Amniotic stem cell (primary cell): ENCODE measurements at places on chromosomes 7 and 10.

DNA sequence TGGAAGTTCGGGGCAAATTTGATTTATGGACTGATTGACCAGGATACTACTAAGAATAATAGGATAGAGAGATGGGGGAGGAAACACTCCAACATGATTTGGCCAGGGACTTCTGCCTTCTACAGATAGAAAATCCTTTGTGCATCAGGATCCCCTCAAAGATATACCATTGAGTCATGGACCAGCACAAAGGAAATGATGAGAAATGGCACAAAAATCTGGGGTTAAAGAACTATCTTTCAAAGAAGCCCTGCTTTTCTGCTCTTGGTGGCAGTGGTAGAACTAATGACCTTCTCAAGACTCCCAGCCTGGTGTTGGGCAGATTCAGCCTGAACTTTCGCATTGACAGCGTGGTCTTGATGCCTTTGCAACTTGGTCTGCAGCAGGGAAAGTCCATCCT is 27.6 kb upstream of the LAMB1 start:
- no peak for DNase-seq

GRCh38 chr10:47364911-47365310 is 16.7 kb downstream of the RBP3 start:
- no peak for DNase-seq

DNA sequence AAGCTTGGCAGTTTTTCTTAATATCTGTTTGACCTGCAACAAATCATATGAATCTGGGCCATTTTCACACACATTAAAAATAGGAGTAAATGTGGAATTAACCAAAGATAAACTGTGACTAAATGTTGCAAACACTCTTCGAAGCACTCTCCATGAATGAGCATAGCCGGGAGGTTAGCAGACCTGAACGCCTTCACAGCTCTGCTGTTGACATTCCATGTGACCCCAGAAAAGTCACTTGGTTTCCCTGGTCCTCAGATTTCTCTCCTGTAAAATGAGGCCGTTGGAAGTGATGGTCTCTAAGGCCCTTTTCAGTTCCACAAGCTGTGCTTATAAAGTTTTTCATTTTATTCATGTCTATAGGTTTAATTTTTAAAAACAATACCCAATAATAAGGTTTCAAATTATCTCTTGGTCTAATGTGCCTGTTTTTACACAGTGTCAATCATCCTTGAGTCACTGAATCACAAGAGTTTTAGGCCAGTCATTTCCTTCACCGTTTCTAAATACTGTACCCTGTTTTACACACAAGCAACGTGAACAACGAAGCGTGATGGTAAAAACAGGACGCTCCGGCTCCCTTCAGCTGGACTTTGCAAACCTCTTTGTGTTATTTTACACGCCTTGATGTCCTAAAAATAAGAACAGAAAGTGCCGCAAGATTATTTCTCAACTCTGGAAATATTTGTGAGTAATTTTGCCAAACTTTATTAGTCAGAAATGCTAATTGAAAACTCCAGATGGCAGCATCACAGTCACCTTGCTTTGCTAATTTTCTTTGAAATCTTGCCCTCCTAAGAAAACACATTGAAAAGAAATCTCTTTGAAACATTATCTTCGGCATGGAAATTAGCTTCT is 38.6 kb upstream of the MET start:
- no peak for DNase-seq

DNA sequence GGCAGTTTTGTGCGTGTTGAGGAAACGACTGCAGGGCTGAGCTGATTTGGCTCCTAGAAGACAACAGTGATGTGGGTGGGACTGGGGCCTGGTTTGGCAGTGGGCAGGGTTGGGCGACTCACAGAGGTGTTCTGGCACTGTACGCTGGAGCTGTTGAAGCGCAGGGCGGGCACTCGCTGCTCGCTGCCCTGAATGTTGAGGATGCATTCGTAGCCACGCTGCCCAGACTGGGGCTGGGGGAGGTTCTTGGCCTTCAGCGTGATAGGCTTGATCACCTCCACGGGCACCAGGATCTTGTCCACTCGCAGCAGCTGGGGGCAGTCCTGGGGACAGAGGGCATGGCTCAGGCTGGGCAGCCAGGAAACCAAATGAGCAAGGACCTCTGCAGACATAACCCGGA is 365.4 kb downstream of the PLXNA4 start:
- no peak for DNase-seq

GRCh38 chr7:153503093-153503492 is 549.1 kb upstream of the DPP6 start:
- DNase-seq = no peak

DNA sequence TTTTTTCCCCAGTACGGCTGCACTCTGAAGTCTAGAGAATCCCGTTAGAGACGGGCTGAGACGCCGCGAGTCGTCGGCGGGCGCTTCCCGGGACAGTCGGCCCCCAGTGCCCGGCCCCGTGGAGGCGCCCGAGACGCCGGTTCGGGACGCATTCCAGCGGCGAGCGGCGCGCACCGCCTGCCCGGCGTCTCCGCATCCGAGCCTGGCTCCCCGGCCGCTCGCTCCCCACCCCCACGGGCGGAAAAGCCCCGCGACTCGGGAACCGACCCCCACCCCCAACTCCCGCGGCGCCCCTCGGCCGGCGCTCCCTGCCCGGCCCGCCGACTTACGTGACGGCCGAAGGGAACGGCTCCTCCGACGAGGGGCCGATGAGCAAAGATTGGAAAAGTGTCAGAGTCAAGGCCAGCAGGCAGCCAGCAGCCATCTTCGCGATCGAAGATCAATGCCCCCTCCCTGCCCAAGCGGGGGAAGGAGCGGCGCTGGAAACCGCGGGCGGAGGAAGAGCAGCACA is 486 bp downstream of the CACNA2D1 start:
- no peak for DNase-seq

DNA sequence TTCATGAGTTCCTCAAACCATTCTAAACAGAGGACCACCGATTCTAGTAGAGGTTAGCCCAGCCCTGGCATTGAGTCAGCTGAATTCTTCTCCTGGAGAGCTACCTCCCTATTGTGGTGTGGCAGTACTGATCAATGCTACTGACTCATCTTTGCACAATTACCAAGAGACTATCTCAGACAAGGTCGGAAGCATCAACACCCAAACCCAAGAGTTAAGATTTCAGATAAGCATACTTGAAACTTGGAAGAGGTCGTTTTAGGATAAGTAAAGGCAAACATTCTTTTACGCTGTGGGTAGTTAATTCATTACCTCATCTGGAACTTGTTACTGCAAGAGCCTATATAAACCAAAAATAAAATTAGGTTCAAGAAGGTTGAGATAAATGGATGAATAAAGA is 154.6 kb upstream of the NRBF2 start:
- no peak for DNase-seq

GRCh38 chr10:131536676-131537075 is 225.2 kb upstream of the TCERG1L start:
- no peak for DNase-seq

- peak; percentile 41 for DNase-seq
These were observed 89.0 kb downstream of the JMJD1C start for GRCh38 chr10:63376560-63377304.

- no peak for DNase-seq
These were observed 150.2 kb downstream of the RAB11FIP2 start for GRCh38 chr10:117896517-117896916.

DNA sequence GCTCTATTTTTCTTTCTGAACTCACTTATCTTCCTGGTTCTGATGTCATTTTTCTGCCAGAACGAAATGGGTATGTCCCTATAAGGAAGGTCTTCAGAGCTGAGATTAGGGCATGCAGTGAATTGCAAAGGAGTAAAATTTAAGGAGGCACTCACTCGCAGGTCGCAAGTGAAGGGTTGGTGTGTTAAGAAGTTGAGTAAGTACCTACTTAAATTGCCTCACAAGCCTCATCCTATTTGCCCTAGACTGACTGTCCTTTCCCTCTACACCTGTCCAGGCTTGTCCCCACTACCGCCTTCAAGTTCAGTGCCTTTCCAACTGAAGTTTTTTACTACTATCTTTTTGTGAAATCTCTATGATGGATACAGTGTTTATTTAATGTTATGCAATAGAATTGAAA is 191.5 kb downstream of the AHR start:
- no peak for DNase-seq

DNA sequence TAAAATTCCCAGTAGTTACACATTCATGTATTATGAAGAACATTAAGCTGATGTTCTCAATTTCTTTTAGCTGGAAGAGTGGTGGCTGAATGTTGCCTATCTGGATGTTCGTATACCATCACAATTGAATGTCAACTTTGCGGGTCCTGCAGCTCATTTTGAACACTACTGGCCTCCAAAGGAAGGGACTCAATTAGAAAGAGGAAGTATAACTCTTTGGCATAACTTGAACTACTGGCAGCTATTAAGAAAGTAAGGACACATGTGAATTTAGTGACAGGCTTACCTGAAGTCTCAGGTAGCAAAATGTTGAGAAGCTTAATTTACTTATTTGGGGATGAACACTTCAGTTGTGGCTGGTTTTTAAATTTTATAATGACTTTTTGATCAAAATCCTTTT is 15.9 kb downstream of the CROT start:
- DNase-seq = no peak

DNA sequence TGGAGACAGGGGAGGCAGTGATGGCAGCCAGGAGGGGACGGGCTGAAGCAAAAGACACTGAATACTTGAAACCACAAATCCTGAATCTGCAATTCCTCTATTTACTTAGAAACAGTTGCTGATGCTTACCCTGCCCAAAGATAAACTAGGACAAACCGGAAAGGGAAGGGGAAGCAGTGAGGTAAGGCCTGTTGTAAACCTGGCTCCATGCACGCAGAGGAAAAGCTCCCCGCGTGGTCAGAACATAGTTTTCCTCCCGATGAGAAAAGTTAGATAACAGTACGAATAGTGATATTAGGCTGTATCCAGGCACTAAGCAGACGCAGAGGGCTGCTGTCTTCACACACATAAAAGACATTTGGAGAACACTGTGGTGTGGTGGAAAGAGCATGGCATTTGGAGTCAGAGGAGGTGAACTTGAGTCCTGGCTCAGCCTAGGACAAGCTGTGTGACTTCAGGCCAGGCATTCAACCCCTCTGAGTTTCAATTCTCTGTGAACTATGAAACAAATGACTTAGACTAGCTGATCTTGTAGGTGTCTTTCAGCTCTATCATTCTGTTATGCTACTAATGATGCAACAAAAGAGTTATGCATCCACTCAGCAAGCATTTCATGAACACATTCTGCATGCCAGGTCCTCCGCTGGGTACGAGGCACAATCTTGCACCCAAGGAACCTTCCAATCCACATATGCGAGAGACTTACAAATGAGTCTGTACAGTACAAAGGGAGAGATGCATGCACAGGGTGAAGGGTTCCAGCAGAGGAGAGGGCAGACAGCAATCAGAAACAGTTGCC is 80.9 kb downstream of the SORBS1 start:
- no peak for DNase-seq
